ENCODE measurements at places on chromosomes 1 and 21. TPM values are rescaled to one million over a fixed set of nuclear protein-coding genes. Genes with fewer than 3 reads are reported as not detected.
A peak's percentile ranks its signal among the peaks of the same experiment; 100 is the strongest.

- no peak for DNase-seq
Observed at GRCh38 chr1:119469741-119470140, 37.3 kb upstream of the HSD3B1 start.

DNA sequence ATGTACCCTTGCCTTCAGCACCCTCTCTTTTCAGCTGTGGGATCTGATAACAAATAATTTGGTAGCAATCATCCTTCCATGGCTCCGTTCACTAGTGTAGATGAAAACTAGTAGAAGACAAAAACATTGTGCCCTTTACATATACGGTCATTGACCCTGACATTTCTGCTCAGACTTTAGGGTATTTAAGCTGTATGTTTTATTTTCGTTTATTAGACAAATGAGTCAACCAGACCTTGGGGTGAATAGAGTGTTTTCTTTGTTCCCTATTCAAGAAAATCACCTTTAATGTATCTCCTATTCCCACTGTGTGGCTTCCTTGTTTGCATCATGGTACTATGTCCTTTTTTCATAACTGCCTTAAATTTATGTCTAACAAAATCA lies 187.3 kb downstream of the VAV3 start:
- DNase-seq = no peak

DNA sequence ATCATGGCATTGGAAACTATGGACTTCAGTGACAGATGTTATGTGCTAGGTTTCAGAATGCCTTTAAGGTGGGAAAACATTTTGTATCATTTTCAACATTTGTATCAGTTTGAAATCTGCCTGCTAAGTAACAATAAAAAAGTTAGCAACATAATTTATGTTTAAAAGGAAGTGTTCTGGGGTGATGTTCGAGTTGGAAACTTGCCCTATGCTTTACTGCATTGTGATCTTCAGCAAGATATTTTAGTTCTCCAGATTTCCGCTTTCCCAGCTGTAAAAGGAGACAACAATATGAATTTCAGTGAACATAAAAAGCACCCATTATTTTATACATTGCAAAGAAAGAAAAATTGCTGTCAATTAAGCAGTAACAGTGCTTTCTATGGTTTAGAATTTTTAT lies 187.4 kb downstream of the DISC1 start:
- DNase-seq = no peak

DNA sequence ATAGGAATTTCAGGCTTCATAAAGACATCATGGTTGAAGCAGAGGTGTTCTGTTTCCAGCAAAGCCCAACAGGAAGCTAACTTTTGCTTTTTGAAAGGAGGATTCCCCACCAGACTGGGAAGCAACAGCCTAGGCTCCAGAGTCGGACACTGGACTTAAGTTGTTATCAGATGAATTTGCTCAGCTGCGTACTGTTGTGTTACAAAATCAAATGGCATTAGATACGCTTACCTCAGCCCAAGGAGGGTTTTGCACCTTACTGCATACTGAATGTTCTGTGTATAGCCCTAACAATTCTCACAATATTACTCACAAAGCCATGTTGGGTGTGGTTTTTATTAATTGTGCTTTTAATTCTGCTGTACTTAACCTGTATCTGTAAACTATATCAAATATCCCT lies 547 bp upstream of the CHIA start:
- no peak for DNase-seq

- DNase-seq = no peak
Observed at GRCh38 chr1:16296643-16297042, 55.6 kb downstream of the FBXO42 start.

GRCh38 chr1:10941891-10942541 lies 70.4 kb upstream of the TARDBP start:
- peak; percentile 59 for DNase-seq

DNA sequence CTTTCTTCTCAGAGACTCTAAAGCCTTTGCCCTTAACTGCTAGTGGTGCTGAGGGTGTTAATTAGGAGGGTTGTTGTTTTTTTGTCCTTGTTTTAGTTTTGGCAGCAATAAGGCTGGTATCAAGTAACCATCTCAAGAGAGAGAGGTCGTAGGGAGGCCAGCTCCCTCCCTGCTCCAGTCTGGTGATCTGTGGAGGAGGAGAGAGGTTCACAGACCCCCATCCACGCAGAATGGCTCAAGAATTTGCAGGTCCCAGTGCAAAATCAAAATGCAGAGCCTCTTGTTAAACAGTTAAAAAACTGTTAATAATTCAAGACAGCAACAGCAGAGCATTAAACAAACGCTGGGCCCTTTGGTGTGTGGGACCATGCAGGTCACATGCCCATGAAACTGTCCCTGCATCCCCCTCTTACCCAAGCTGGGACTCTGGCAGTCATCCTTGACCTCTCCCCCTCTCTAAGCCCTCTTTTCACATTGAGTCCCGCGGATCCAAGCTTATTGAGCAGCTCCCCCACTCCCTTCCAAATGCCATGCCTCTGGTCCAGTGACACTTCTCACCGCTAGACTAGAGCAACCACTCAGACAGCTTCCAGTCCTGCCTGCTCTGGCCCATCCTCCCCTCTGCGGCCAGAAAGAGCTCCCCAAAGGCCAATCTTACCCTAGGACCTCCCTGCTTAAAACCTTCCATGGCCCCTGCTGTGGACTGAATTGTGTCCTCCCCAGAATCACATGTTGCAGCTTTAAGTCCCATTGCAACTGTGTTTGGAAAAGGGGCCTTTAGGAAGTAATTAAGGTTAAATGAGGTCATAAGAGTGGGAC lies 47.7 kb upstream of the RPL11 start:
- DNase-seq = no peak

LRRC53 gene
- total RNA-seq = 0.59 TPM

CLDN8 gene
- not detected for total RNA-seq

- DNase-seq = no peak
Observed at GRCh38 chr21:45055861-45056260, 18.5 kb upstream of the ADARB1 start.

GRCh38 chr1:70874063-70874462 lies 173.6 kb downstream of the PTGER3 start:
- no peak for DNase-seq

DNA sequence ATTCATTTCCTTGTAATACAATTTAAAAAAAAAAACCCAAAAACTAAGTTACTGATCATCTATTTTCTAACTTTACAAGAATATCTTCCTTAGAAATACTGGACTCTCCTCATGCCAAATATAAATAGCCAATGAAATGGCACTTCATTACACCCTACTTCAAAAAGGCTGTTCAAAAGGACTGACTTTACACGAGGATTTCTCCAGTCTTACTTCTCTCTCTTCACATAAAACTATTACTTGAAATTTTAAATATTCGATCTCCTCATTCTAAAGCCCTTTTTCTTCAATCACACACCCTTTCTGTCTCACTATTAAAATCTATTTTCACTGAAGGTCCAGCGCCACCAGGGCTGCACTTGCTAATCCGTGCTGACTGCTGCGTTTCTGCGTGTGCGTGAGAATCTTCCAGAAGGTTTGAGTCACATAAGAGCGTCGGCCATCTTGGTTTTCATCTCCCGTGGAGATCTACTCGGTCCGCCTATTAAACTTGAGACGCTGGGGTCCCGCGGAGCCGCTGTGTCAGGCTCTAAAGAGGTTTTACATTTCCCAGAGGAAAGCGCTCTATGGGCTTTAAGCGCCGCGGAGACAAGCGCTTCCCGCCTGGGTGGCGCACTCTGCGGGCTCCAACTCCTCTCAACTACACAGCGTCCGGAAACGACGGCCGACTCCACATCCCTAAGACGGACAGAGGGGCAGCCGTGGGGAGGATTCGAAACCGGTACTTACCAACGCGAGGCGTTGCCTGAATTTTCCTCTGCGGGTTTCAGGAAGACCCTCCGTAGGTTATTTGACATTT lies 631 bp downstream of the LRIF1 start:
- DNase-seq = peak; percentile 53

- DNase-seq = no peak
Observed at GRCh38 chr1:102550729-102551384, 554.1 kb upstream of the OLFM3 start.

ITLN1 gene
- total RNA-seq = not detected

DNA sequence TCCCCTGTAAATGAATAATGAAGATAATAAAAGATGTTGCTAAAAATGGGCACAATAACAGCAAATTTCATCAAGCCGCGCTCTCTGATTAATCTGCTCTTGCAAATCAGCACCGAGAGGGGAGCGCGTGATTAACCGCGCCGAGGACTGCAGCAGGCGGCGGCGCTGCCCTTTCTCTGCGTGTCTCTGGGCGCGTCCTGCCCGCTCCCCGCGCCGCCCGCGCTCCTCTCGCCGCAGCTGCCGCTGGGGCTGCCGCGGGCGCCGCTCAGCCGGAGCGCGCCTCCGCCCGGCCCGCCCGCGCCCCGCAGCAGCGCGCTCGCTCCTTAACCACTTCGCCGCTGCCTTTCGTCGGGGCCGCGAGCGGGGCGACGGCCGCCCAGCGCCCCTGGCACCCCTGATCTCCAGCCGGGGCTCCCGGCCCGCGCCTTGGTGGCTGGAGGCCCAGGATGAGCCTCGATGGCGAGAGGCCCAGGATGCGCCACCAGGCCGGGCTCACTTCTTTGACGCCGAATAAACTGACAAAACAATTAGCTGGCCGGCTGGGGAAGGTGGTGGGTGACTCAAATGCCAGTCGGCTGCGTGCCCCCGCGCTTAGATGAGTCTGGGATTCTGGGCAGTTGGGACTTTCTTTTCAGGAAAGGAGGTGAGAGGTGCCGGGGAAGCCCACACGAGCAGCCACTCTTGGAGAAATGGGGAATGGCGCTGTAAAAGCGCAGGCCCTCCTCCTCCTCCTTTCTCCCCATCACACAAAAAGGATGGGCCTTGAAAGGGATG lies 221.4 kb upstream of the PKN2 start:
- DNase-seq = peak; percentile 76

- DNase-seq = no peak
Observed at GRCh38 chr1:152109998-152110294, 5.3 kb downstream of the TCHH start.

DNA sequence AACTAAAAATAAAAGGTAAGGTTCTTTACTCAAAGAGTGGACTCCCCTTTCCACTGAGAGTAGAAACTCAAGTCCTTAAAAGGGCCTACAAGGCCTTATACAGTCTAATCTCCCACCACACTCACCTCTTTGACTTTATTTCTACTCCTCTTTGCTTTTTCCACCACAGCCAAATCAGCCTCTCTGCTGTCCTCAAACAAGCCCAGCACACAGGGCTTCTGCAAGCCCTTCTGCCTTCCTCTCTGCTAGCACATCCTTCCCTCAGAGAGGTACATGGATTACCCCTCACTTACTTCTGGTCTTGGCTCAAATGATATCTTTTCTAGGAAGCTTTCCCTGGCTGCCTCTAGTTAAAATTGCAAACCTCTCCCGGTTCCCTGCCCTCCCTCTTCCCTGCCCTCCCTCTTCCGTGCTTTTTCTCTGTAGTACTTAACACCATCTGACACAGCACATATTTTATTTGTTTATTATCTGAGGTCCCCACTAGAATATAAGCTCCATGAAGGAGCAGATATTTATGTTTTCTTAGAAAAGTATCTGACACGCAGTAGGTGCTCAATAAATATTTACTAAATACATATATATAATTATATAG lies 1.7 kb downstream of the LYST start:
- DNase-seq = no peak

DNA sequence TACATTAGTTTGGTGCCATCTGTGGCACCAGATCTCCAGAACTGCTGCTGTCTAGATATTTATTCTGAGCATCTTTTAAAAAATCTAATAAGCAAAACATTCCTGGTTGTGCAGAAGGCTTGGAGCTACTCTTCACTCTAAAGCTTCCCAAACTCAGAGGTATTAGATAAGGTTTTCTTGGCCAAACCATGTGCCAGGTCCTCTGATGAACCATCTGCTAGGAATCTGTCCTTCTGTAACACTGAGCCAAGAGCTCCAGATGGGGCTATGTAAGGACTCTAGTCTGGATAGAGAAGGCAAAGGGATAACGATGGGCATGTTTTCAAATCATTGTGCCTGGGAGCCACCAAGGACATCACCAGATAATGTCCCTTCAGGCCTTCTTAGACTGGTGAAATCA lies 410.6 kb downstream of the NTNG1 start:
- DNase-seq = peak; percentile 76

- no peak for DNase-seq
Observed at GRCh38 chr1:2255047-2255419, 26.9 kb downstream of the SKI start.

OVAAL gene
- not detected for total RNA-seq

GRCh38 chr1:34532113-34532512 lies 222.7 kb upstream of the GJB5 start:
- no peak for DNase-seq

DNA sequence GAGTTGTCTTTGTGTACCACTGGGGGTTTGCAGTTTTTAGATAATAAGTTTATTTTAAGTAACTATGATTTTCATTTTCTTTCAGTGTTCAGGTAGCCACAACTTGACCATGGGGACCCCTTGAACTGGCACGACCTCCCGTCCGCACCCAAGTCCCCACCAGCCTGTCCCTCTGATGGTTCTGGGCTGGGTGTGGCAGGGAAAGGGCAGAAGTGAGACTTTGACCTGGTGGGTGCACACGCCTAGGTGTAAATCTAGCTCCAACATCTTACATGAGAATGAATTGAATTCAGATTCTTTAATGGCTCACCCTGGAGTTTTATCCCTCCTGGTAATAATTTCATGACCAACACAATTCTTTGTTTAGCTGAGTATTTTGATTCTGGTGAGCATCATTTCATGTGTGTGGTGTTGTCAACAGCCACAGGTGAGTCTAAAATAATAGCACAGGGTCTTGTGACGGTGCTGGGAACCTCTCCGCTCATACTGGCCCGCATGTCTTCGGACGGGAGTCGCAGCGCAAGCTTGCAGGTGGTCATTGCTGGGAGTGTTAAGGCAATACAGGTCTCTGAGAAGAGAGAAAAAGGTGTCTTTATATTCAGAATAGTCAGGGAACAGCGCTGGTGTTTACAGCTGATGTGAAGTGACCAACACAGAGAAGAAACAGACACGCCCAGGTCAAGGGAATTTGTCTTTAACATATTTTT lies 50.8 kb upstream of the POFUT2 start:
- no peak for DNase-seq

DNA sequence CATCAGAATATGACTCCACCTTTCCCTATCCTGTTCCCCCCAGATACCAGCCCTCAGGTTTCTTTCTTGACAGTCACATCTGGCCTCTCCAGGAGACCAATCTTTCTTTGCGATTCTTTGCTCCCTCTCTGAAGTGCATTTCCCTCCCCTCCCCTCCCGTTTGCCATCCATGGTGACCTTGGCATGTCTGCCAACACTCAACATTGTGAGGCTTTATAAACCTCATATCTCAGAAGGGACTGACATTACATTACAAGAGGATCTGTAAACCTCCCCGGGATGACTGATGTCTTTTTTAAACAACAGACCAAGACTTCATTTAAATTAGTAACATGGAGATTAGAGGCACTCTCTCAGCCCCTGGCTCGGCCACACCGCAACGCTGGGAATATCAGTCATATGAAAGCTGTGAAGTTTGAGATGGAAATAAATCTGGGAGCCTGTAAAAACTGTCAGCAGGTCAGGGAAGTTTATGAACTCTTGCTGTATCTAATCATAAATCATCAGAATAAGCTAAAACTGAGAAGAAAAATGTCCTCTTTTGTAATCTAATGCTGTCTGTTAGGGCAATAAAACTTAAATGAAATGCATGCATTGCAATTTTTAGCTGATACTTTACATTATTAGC lies 401.7 kb upstream of the PROX1 start:
- no peak for DNase-seq

S100A8 gene
- total RNA-seq = 17.2 TPM
